Mesangial cell (primary cell): ENCODE measurements at places on chromosomes 12 and 14. TPM values are rescaled to one million over a fixed set of nuclear protein-coding genes. Genes with fewer than 3 reads are reported as not detected.

CIROP gene
- not detected in 2 replicates for total RNA-seq

CD9 gene
- 119 and 165 TPM in 2 replicates for total RNA-seq

NINJ2 gene
- total RNA-seq: 0.16 and 0.76 TPM in 2 replicates

HNRNPC gene
- 443 and 591 TPM in 2 replicates for total RNA-seq

KRT86 gene
- total RNA-seq: 0.13 and 0.16 TPM in 2 replicates

BCL2L14 gene
- total RNA-seq: not detected in 2 replicates

COL2A1 gene
- 0.49 and 0.51 TPM in 2 replicates for total RNA-seq
